ENCODE measurements at places on chromosomes 11 and 22.
A peak's percentile ranks its signal among the peaks of the same experiment; 100 is the strongest.

DNA sequence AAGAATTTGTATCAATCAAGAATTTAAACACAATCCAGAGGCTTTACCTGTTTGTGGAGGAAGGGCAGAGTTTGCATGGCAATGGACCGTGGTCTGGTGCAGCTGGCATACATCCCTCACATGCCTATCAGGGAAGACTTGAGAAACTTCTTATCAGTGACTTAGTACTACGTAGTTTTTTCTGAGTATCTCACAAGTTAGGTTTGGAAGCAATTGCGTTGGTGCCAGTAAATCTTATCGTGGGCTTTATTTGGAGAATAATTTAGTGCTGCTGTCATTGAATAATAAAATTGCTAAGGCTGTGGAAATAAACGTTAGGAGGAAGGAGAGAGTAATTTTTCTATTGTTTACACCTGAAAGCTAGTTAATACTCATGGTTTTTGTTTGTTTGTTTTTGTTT lies 72.3 kb downstream of the PRMT3 start:
- DNase-seq, result no peak

- DNase-seq, result no peak
These were observed 61.9 kb downstream of the NRXN2 start for GRCh38 chr11:64661146-64661545.

GRCh38 chr11:96366024-96366423 lies 23.0 kb upstream of the MAML2 start:
- DNase-seq, result no peak

GRCh38 chr11:116427903-116428637 lies 344.7 kb downstream of the BUD13 start:
- no peak for DNase-seq

DNA sequence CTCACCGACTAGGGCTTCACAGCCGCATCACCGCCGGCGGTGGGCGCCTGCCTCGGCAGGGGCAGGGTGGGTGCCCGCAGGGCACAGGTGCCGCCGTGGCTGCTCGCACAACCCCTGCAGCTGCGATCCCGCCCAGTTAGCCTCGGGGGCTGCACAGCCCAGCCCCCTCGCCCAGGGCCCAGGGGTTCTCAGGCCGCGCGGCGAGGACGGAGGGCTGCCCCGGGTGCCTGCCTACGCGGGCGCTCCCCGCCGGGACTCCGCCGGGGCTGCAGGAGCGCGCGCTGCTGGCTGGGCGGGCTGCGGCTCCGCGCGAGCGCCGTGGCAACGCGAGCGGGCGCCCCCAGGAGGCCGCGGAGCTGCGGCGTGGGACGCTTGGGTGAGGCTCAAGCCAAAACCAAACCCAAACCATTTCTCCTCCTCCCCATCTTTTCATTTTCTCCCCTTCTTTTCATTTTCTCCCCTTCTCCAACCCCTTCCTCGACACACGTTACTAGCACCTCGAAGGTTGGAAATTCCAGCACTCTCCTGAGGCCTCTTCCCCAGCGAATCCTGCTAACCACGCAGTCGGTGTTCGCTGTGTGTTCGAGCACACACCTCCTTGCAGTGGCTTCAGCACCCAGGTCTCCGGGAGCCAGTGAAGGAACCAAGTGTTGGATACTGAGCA lies at the start of gene MICAL3:
MICAL3 (minus strand) TSS at position 286 of the 664 bp plus-strand sequence. CDS start 117,749 bp downstream, outside the sequence.
- peak; percentile 36 for DNase-seq

DNA sequence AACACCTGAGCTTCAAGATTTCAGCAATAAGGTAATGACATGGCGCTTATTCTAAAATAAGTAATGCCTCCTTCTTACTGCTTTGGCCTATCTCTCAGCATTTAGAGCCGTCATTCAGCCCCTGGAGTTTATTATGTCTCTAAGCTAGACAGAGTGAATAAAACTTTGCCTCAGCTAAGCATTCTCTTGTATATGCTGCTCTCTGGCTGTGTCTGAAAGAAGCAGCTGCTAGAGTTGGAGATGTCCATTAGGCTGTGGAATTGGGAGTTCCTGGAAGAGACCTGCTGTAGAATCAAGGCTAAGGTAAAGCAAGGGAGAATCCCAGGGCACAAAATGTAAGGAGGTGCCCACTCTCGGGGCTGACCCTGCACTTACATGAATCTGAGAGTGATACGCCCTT lies 35.5 kb upstream of the TTC12 start:
- DNase-seq, result no peak
